ENCODE measurements at places on chromosomes 1 and 21.
A peak's percentile ranks its signal among the peaks of the same experiment; 100 is the strongest.

DNA sequence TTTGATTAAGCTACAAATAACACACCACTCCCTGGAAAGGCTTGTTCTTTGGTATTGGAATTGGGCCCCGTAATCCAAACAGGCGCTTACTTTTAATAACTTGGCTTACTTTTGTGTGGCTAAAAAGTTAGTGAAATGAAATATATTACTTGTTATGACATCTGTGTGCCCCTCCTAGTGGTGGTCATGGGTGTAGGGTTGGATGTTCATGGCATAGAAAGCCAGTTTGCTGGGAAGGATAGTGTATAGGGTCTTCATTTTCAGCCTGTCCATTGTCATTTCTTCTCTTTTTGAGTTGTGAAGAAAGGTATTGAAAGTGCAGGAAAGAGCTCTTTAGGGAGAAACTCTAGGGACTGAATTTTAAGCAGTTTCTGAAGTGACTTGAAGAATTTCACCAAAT is 5.9 kb downstream of the CDC14A start:
- no peak for DNase-seq

GRCh38 chr1:52368383-52369172 is 2.6 kb upstream of the CC2D1B start:
- peak; percentile 57 for DNase-seq

DNA sequence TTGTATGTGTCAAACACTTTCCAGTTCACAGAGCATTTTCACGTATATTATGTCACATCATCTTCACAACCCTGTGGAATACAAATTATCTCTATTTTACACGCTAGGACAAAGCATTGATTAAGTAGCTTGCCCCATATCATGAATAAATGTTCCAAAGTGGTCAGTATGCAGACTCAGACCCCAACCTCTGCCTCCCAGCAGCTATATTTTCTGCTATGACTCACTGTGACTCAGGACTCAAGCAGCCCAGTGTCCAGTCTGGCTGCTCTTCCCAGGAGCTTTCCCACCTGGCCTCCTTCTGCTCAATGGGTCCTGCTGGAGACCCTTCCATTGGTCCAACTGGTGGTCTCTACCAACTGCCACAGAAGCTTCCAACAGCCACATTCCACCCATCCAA is 56.0 kb upstream of the RAP1A start:
- no peak for DNase-seq

DNA sequence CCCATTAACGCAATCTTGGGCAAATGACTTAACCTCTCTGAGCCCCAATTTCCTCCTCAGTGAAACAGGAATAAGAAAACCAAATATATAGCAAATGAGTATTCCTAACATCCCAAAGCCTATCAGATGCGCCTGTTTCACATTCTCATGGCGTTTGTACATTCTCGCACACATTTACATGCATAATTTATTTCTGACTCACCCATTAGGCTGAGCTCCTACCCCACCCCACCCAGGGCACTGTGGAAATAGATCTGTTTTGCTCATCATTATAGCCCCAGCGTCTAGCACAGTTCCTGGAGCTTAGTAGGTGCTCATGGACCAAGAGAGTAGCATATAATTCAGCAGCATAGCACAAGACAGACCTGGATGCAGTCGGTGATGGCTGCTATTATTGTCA is 146.1 kb upstream of the VANGL1 start:
- DNase-seq, result no peak

DNA sequence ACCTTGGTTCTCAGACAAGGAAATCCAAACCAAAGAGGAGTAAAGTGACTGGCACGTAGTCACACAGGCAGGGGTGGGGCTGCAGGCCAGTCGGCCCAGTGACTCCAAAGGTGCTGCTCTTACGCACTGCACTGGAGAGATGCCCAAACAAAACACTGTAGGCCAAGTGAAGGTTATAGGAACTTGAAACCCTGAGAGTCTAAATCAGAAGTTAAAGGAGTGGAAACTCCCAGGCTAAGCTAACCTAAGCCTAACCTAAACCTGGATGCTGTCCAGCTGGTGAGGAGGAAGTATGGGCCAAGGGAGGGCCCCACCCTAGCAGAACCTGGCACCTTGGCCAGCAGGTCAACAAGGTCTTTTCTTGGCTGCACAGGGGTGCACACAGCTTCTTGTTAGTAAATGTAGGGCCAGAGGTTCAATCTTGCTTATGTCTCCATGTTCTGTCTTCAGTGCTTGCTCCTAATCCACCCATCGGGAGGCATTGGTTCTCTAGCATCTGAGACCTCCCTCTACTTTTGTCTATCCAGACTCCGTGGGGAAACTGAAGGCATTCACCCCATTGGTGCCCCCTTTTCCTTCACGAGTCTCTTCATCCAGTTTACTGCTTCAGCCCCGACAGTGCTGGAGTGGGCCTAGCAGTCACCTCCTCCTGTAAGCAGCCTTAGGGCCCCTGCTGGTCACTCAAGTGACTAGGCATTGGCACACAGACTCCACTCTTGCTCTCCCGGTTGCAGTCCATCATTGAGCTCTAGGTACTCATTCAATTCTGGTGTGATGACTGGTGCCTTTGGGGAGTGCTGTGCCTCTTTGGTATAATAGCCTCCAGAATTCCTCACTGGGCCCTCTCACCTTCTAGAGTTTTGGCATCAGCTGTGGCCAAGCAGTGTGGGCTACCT is 12.9 kb upstream of the TMEM125 start:
- DNase-seq, result no peak

- DNase-seq, result no peak
These were observed 95.4 kb downstream of the LPAR3 start for GRCh38 chr1:84797603-84798002.

- no peak for DNase-seq
These were observed 1037.4 kb upstream of the TMPRSS15 start for GRCh38 chr21:19440792-19441655.

DNA sequence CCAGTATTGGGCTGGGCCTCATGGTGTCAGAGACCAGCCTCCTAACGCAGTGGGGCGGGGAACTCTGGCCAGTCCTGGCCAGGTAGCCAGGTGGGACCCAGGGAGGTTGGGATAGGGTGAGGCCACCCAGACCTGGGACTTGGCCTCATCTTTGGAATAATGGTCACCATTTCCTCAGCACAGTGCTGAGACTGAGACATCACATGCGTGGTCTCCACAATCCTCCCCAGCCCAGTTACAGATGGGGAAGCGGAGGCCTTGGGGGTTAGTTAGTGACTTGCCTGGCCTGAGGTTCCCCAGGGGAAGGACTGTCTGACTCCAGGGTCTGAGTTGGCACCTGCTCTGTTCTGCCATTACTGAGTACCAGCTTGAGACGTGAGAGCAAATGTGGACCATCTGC is 77.9 kb upstream of the CASZ1 start:
- DNase-seq, result no peak

DNA sequence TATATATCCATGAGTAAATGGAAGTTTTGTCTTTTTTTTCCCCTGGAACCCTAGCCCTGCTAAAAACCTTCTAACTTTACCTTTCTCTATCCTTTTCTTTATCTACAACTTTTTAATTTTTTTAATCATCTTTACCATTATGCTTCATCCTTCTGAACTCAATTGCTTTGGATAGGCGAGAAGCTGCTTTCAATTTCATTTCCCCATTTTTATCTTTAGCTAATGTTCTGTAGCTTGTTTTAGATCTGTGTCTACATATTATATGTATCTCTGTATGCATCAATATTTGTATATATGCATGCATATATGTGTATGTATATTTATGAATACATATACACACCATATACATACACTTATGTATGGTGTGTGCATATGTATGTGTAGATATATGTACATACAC is 57.4 kb downstream of the PTPRC start:
- no peak for DNase-seq

DNA sequence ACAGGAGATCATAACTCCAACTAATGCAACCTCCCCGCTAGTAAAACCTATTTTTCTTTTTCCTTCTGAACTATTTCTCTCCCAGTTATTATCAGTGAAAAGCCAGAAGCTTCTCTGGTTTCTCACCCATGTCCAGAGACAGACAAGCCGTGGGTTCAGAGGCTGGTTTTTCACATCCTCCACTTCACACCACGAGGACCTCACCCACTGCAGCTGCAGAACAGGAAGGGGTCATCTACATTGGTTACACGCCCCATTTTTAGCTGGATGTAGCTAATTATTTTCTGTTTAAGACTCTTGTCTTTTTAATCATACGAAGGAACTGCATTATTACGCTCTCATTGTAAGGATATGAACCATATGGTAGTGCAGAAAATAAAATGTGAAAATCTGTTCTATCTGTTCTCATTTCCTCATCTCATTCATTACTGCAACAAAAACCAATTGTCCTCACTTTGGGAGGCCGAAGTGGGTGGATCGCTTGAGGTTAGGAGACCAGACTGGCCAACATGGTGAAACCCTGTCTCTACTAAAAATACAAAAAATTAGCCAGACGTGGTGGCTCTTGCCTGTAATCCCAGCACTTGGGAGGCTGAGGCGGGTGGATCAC is 39.1 kb upstream of the CLDN14 start:
- no peak for DNase-seq

GRCh38 chr1:180175806-180176205 is 21.1 kb downstream of the QSOX1 start:
- DNase-seq, result no peak

GRCh38 chr1:224045556-224045955 is 68.4 kb upstream of the FBXO28 start:
- no peak for DNase-seq

DNA sequence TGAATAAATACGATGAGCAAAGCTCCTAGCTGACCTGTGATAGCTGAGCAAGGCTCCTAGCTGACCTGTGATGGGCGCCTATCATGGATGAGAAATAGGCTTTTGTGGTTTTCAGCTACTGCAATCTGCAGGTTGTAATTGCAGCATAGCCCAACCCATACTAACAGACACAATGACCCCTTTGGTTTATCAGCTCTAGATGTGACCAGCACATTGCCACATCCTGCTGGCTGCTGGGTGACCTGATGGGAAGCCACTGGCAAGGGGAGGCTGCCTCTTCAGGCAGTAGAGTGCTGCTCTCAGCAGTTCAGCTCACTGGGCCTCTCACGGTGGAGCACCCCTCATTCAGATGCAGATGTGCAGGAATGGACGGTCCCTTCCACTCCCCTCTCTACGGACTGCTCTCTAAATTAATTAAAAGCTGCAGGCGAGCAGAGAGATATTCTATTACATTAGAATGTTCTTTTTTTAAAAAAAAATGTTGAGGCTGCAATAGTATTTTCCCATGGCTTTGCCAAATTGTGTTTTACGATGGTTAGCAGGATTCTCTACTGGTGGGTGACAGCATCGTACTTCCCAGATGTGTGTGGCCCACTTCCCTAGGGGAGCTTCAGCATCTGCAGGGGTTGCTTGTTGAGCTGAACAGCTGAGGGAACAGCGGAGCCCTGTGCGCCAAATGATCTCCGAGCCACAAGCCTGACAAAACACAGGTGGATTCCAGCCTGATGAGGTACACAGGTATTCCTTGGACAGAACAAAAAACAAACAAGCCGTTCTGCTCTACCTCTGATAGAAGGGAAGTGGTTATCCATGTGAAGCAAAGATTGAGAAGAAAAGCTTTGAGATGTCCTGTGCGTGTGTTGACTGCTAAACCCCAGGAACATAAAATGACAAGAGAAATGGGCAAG is 65.0 kb downstream of the SYT6 start:
- no peak for DNase-seq

DNA sequence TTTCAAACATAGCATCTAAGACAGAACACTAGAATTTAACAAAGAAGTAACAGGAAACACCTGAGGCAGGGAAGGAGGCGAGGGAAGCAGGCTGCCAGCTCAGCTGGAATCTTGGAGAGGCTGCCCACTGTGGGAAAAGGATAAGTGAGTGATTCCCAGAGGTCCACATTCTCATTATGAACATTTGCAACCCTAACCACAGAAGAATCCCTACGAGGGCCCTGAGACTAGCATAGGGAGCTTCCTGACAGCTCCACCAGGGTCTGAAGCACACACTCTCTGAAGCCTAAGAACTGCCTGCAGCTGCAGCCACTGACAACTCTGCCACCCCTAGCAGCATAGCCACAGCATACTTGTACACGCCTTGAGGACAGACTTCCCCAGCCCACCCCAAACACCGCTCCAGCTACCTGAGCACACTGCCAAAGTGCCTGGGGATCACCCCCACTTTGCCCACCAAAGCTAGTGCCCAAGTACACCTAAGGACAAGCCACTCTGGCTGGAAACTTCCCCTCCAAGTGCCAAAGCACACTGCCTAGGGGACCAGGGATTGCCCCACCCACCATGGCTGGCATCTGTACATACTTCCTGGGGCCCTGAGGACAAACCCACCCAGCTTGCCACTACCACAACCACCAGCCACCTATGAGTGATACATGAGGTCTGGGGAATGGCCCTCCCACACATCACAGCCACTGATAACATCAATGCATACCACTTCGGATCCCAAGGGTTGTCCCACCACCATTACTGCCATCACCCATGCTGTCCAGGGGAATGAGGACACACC is 76.6 kb upstream of the GUCA2A start:
- DNase-seq, result no peak

DNA sequence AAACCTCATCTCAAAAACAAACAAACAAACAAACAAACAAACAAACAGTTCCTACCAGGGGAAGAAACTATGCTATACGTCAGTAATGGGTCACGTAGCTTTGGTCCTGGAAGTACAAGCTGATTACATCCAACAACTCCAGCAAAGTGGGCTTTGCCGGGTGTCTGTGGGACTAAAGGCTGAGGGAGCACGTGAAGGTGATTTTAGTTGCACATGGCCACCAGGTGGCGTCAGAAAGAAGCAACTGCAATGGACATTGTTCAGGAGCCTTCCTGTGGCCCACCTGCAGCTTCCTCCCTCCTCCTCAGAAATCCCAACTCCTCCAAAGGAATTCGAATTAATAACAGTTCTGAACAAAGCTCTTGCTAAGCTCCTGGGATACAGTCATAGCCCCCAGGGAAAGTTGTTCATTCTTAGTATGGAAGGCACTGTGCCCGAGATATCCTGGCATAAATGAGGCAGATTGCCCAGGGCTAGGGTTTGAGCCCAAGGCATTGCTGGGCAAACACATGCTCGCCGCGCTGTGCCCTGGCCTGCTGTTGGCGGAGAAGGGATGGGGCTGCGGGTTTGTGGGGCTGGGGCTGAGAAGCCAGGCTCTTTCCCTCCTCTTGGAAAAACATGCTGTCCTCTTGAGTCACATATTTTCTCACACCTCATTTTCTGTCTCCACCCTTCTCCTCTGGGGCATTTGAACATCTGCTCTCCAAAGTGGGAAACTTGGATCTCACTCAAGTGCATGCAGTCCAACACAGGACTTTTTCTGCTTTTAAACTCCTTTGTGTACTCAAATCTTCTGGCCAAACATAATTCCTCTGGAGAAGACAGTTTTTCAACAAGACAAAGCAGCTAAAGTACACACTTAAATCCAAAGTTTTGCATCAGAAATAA is 28.6 kb downstream of the AKNAD1 start:
- DNase-seq, result peak; percentile 73

DNA sequence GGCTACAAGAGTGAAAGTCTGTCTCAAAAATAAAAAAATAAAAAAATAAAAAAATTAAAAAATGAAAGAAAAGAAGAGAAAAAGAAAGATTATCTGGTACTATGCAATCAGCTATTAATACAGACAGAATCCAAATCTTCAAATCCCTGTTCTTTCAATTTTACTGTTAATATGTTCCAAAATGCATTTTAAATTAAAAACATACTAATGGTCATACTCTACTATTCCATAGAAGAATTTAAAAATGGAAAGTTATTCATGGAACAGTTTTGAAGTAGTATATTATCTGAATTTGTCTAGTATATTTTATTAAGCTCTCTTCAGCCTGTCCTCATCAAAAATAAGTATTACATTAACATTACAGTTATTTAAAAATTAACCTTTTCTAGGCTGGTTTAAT is 430.1 kb downstream of the PTBP2 start:
- no peak for DNase-seq

GRCh38 chr1:159900086-159900680 is at the start of gene CFAP45:
CFAP45 (minus strand) TSS chr1:159900165; CDS start chr1:159900098, 67 bp downstream.
- no peak for DNase-seq

- DNase-seq, result no peak
These were observed 9.1 kb upstream of the MATN1 start for GRCh38 chr1:30732277-30732996.
